Non-pigmented ciliary epithelial cell (primary cell): ENCODE measurements at places on chromosomes 4 and X.

DNA sequence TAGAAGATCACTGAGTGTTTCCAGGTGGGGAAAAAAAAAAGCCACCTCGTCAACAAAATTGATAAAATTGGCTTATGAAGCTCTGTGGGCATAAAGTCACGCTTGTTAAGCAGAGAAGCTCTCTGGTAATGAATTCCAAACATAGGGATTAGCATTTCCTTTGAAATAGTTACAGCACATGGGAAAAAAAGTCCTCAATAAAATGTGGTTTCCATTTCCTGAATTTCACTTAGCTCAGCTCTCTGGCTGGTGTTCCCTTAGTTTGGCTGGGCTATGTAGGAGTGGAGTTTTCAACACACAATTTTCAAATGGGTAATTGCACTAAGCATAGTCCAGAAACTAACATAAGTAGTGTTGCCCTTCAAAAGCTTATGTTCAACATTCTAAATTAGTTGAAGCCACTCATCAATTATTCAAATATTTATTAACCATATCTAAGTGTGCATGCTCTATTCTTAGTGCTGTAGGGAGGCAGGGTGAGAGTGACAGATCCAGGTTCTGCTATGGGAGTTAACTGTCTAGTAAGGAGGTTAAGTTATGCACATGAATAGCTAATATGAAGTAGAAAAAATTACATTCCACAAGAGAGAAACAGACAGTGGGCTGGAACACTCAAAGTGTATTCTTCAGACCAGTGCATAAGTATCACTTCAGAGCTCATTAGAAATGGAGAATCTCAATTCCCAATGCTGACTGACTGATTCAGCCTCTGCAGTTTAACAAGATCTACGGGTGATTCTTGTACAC is 445.7 kb downstream of the SMARCA1 start:
- no peak for DNase-seq

- no peak for DNase-seq
Observed at GRCh38 chr4:153122855-153123254, 81.4 kb upstream of the TRIM2 start.

DNA sequence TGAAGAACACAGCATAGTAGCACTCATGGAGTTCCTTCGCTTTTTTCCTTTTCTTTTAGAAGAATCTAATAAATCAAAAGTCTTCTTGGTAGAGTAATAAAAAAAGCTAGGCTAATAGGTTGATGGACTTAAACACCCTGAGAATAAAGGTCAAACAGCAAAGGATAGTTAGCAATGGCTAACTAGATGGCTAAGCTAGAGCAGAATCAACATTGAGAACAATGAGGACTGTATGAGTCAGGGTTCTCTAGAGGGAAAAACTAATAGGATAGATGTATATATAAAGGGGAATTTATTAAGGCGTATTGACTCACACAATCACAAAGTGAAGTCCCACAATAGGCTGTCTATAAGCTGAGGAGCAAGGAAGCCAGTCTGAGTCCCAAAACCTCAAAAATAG is 550.9 kb downstream of the GLUD2 start:
- no peak for DNase-seq

- DNase-seq, result no peak
Observed at GRCh38 chr4:145148980-145149379, 31.4 kb downstream of the OTUD4 start.

DNA sequence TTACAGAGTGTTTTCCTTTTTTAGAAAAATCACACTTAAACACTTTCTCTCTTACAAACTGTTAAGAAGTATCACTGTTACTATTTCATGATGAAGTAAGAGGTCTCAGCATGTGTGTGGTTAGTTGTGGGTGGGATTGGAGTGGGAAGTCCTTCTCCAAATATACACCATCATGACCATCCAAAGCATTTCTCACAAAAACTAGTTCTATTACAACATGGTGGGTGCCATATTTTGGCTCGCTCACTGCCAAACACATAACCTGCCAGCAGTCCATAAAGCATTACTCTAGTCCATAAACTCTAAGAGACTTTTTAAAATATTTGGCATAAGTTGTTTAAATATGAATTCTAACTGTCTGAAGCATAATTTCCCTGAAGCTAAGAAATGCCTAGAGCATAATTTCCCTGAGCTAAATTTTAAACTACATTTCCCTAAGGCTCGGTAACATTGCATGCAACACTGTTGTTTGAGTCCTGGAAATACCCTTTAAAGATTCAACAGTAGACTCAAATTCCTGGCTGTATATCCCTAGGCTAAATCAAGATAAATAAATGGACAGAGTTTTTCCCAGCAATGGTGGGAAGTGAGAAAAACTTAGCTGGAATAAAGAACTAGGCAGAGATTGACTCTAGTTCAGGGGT is 415.0 kb upstream of the INTU start:
- DNase-seq, result no peak

DNA sequence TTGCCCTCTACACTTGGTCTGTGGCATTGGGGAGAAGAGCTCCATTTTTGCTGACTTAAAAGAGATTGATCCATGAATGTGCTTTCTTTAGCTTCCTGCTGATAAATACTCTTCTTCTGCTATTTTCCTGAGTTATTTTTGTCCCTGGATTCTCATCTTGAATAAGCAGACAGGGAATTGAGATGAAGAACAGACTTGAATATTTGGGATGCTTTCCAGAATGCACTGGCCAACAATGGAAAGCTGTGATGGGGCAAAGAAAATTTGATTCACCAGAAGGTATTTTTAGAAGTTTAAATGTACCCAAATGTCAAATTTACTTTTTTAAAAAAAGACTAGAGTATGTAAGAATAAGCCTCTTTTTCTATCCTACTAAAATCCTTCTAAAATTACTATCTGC is 309.9 kb upstream of the PPP1R2C start:
- no peak for DNase-seq

- no peak for DNase-seq
Observed at GRCh38 chr4:8872402-8873291, 1.0 kb upstream of the HMX1 start.

- DNase-seq, result no peak
Observed at GRCh38 chr4:102139932-102140331, 205.3 kb downstream of the SLC39A8 start.

- no peak for DNase-seq
Observed at GRCh38 chr4:69832326-69833030, 27.5 kb downstream of the SULT1E1 start.

DNA sequence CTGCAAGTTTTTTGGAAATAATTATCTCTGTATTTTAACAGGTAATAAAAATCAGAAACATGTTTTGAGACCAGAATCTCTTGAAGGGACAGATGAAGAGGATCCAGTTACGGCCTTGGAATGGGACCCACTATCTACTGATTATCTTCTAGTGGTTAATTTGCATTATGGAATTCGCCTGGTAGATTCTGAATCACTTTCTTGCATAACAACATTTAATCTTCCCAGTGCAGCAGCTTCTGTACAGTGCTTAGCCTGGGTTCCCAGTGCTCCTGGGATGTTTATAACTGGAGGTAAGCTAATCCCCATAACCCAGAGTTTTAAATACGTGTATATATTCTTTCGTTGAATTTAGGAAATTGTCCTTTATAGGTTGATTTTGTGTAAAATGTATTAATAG is 59.4 kb downstream of the WDR17 start:
- no peak for DNase-seq

DNA sequence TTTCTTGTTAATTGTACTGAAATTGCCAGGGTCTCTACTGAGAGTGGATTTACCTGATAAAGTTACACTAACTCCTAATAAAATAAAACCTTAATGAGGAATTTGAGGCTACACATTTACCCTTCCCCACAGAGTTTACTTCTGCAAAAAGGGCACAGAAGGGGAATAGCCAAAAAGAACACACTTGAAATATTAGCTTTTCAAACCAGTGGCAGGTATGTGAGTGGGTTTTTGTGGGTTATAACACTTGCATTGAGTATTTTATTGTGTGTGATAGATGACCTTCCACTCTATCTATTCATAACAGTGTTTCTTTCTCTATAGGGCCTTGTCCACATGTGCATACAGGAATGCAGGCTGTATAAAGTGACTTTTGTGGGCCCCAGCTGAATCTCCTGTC is 5.0 kb upstream of the GPR174 start:
- no peak for DNase-seq

DNA sequence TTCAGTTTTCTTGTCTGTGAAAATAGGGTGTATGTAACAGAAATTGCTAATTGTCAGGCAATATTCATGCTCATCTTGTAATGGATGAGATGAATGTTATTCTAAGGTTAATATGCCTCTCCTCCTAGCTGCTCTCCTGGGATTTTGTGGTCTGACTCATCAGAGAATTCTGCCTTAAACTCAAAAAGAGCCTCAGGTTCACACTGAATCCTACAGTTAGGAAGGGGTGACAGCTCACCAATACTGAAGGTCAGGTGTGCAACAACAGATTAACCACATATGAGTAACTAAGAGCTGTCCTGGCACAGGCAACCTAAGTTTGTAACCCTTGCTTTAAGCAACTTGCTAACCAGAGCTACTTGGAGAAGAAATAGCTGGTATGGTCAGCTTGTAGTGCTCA is 197.7 kb downstream of the SPATA18 start:
- DNase-seq, result no peak

- no peak for DNase-seq
Observed at GRCh38 chr4:74969507-74970474, 36.9 kb downstream of the PARM1 start.

GRCh38 chr4:183553601-183554345 is 48.9 kb downstream of the ING2 start:
- DNase-seq, result no peak
